Aorta (tissue), 5 donors: ENCODE measurements at places on chromosomes 2 and 18.

DNA sequence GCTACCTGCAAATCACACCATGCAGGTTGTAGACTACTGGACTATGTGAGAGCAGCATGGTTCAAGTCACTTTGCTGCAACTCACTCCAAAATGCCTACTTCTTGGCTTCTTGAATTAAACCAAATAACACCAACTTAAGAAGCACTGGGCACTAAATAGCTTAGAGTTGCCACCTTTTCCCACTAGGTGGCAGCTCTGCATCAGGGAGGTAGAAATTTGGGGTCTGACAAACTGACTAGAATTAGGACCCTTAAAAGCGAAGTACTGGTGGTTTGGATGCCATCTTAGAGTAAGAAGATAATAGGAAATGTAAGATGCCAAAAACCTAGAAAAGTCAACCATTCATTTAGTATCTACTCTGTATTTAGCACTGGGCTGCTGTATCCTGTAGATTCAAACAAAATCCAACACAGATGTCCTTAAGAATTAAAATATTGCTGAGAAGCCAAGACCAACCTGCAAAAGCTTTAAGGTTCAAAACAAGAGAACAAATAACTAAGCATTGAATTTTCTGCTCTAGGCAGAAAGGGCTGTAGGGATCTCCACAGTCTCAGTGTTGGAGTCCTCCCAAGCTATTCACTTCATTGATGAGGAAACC is 65.5 kb downstream of the CCBE1 start:
- H3K36me3 ChIP-seq: no peaks in the 10 kb centered on the region
- H3K27ac ChIP-seq: no peak overlapping the region
- no peak for DNase-seq
- peaks cover 4% of the 10 kb centered on the region for H3K27me3 ChIP-seq
- H3K4me1 ChIP-seq: no peaks in the 10 kb centered on the region

- H3K27me3 ChIP-seq: no peaks in the 10 kb centered on the region
- H3K4me3 ChIP-seq: no peak overlapping the region
- no peaks in the 10 kb centered on the region for H3K36me3 ChIP-seq
- DNase-seq: no peak
These were observed 1.7 kb downstream of the IL1RL1 start for GRCh38 chr2:102313025-102313424.

DNA sequence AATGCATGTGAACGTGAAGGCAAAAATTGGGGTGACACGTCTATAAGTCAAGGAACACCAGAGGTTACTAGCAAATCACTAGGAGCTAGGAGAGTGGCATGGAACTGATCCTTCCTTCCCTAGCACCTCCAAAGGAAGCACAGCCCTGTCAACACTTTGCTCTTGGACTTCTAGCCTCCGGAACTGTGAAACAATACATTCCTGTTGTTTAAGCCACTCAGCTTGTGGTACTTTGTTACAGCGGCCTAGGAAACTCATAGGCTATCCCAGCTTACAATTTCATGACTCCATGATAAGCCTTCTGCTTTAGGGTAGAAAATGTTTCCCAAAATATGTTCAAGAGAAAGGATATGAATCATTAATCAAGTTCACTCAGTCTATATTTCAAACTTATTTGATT is 798.1 kb downstream of the DCDC2C start:
- no peak overlapping the region for H3K4me3 ChIP-seq

- no peak overlapping the region for H3K27ac ChIP-seq
- no peak overlapping the region for H3K4me3 ChIP-seq
- H3K4me1 ChIP-seq: peaks cover 6% of the 10 kb centered on the region
- DNase-seq: no peak
- no peaks in the 10 kb centered on the region for H3K27me3 ChIP-seq
These were observed 121.8 kb downstream of the MTX2 start for GRCh38 chr2:176391148-176391419.

DNA sequence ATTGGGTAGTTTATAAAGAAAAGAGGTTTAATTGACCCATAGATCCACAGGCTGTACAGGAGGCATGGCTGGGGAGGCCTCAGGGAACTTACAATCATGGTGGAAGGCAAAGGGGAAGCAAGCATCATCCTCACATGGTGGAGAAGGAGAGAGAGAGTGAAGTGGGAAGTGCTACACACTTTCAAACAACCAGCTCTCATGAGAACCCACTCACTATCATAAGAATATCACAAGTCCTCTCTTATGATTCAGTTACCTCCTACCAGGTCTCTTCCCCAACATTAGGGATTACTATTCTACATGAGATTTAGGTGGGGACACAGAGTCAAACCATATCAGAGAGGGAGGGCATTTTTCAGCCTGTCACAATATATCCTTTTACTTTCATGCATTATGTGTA is 22.7 kb upstream of the DOCK10 start:
- no peaks in the 10 kb centered on the region for H3K27me3 ChIP-seq
- H3K4me1 ChIP-seq: no peaks in the 10 kb centered on the region
- no peak overlapping the region for H3K27ac ChIP-seq
- no peak for DNase-seq
- H3K36me3 ChIP-seq: no peaks in the 10 kb centered on the region

- no peaks in the 10 kb centered on the region for H3K27me3 ChIP-seq
- no peaks in the 10 kb centered on the region for H3K4me1 ChIP-seq
- no peak for DNase-seq
- H3K27ac ChIP-seq: no peak overlapping the region
- H3K36me3 ChIP-seq: no peaks in the 10 kb centered on the region
These were observed 43.7 kb downstream of the PAX3 start for GRCh38 chr2:222255090-222255489.

- no peak overlapping the region for H3K4me3 ChIP-seq
- H3K4me1 ChIP-seq: no peaks in the 10 kb centered on the region
- H3K27ac ChIP-seq: no peak overlapping the region
These were observed 64.3 kb upstream of the RBBP8 start for GRCh38 chr18:22868831-22869230.

DNA sequence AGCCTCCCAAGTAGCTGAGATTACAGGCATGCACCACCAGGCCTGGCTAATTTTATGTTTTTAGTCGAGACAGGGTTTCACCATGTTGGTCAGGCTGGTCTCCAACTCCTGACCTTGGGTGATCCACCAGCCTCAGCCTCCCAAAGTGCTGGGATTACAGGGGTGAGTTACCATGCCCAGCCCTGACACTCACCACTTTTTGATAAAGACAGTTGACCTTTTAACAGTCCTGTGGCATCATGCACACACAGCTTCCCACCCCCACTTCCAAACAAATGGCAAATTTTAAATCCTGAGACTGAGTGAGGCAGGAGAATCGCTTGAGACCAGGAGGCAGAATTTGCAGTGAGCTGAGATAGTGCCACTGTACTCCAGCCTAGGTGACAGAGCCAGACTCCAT is 6.2 kb upstream of the DNAJB2 start:
- H3K4me1 ChIP-seq: no peaks in the 10 kb centered on the region
- H3K36me3 ChIP-seq: no peaks in the 10 kb centered on the region
- H3K27ac ChIP-seq: no peak overlapping the region
